ENCODE measurements at places on chromosomes 2 and 18.

- no peak for DNase-seq
Measured at GRCh38 chr2:150280231-150280630, 207.2 kb downstream of the RND3 start.

DNA sequence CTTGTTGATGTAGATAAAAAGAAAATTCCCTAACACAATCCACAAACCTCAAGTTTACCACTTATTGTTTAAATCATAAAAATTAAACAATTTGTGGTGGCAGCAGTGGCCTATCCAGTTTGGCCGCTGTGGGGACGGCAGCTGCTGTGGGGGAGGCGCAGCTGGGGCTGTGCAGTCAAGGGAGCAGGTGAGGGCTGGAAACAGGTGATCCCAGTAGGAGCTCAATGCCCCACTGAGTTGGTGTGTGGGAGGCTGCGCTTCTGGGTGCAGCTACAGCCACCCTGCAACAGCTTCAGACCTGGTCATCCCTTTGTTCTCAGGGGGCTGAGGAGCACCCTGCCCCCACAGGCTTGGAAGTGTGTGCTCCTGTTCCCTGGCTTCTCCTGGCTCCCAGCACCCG, 266.0 kb upstream of the FSIP2 start:
- no peak for DNase-seq

GRCh38 chr2:222057347-222058073, 241.3 kb downstream of the PAX3 start:
- DNase-seq = no peak

- DNase-seq = no peak
Measured at GRCh38 chr2:186687807-186688211, 6.1 kb upstream of the FAM171B start.

GRCh38 chr2:95361216-95361980, 41.1 kb upstream of the FAHD2A start:
- no peak for DNase-seq

DNA sequence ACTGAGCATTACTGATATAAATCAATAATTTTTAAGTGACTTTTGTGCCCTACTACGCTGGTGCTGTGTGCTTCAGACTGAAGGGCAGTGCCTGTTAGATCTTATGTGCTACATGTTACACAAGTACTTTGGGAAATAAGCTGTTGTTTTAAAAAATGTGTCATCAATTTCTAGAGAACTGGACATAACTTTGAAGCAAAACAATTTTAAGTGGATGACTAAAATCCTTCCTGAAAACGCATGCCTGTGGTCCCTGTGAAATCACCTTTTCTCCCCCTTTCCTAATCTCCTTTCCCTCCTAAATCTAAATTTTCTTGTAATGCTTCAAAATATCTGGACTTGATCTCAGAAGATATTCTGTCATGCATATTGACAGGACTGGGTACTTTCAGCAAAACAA, 7.1 kb upstream of the IL1RL1 start:
- no peak for DNase-seq

DNA sequence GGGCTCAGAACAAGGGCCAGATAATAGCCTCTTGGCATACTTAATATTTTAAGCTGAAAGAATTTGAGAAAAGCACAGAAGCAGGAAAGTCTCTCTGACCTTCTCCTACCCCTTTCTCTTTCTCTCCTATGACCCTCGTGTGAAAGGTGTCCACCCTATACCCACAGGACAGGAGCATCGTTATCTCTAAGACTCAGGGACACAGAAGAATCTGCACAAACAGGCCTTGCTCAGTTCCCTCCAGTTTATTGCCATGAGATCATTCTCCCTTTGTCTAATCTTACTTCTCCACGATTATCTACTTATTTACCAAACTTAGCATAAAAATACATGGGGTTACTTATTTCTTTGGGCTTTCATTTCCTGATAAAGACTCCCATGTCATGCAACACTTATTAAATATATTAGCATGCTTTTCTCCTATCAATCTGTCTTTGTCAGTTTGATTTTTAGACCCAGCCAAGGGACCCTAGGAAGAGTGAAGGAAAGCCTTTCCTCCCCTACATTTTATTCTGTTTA, 370.7 kb downstream of the DLGAP1 start:
- no peak for DNase-seq

- DNase-seq = no peak
Measured at GRCh38 chr2:190846746-190847145, 33.9 kb upstream of the GLS start.

GRCh38 chr2:45941531-45942236, 290.2 kb downstream of the PRKCE start:
- no peak for DNase-seq

GRCh38 chr2:76188334-76189008, 477.8 kb upstream of the GCFC2 start:
- no peak for DNase-seq

GRCh38 chr2:229665158-229665557, 49.2 kb downstream of the DNER start:
- DNase-seq = no peak

DNA sequence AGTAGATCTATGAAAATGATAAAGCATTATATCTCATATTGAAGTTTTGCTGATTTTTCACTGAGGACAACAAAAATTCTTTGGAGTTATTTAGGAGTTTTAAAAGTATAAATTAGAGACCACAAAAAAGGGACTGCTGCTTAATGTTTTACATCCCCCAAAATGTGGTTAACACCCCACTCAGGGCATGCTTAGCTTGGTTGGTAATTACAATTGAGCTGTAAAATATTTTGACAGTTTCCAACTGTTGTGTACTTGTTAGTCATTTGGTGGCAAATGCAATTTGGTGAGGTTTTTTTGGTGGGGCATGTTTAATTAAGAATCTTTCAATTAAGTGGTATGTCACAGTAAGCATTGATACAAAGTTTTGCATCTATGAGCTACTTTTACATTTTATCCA, 137.3 kb upstream of the OTX1 start:
- DNase-seq = no peak
